ENCODE measurements at places on chromosomes 11 and 22. TPM values are rescaled to one million over a fixed set of nuclear protein-coding genes. Genes with fewer than 3 reads are reported as not detected.

THY1 gene
- 14.7 TPM for total RNA-seq

APOBEC3C gene
- total RNA-seq, result 31.9 TPM

ST14 gene
- 0.10 TPM for total RNA-seq

MOV10L1 gene
- 0.10 TPM for total RNA-seq

All from A549 treated with dexamethasone at 1 μM for 4 hours (cell line).